ENCODE measurements at places on chromosomes 7 and 10.

GRCh38 chr10:99569961-99570360 is 37.2 kb downstream of the NKX2-3 start:
- DNase-seq, result no peak

GRCh38 chr7:159141167-159141566 is 3.5 kb downstream of the VIPR2 start:
- DNase-seq, result no peak

GRCh38 chr10:1354809-1355710 is 298.9 kb downstream of the WDR37 start:
- no peak for DNase-seq

DNA sequence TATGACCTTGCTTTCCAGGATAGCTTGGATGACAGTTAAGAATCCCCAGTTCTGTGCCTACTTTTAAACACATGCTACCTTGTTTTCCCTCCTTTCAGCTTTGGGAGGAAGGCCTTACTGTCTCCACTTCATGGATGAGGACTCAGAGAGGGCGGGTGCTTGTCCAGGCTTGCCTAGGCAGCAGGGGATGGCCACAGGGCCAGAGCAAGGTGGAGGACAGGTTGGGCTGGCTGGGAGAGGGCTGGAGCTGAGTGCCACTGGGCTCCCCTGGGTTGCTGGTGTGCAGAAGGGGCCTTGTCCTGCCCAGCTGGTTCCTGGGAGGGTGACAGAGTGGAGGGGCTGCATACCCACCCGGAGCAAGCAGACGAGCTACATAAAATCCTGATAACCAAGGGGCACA is 117.8 kb downstream of the GRK5 start:
- no peak for DNase-seq

Measured in activated naive CD4-positive, alpha-beta T cell (primary cell).